ENCODE measurements at places on chromosomes 11 and 22.

- no peak for DNase-seq
These were observed 29.3 kb downstream of the TUG1 start for GRCh38 chr22:30998329-30998728.

GRCh38 chr11:117946156-117946841, 17.1 kb upstream of the TMPRSS13 start:
- DNase-seq = no peak

- no peak for DNase-seq
These were observed 27.0 kb upstream of the MOB2 start for GRCh38 chr11:1513326-1514296.

DNA sequence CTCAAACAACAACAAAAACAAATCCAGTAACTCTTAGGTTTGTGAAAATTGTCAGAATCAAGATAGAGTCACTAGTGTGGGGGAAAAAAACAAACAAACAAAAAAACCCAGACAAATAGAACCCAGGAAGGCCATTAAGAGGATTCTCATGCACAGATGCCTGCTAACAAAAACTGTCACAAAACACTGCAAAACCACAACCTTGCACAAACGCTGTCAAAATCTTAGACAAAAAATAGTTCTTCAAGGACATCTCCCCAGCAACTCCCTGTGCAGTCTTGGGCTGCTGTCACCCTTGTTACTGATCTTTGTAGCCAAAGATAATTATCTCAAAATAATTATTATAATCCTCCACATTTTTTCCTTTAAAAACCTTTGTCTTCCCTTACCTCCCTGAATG, 4.6 kb upstream of the ZBED5 start:
- DNase-seq = no peak

DNA sequence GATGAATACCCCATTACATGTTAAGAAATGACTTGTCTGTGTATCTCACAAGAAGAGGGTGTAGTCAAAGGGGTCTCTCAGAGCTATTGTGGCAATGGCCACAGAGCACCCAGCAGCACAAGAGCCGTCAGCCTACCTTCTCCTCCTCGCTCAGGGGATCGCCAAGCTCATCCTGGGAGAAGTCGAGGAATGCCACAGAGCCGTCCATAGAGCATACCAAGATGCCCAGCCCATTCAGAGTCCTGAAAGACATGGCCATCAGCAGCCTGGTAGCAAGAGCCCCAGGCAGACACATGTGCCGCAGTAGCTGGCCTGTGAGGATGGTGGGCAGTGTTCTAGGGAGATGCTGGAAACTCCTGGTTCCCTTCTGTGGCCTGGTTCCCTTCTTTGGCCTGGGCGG, 44.0 kb downstream of the HIRA start:
- no peak for DNase-seq

GRCh38 chr11:116928845-116929244, 91.4 kb upstream of the APOA1 start:
- no peak for DNase-seq

DNA sequence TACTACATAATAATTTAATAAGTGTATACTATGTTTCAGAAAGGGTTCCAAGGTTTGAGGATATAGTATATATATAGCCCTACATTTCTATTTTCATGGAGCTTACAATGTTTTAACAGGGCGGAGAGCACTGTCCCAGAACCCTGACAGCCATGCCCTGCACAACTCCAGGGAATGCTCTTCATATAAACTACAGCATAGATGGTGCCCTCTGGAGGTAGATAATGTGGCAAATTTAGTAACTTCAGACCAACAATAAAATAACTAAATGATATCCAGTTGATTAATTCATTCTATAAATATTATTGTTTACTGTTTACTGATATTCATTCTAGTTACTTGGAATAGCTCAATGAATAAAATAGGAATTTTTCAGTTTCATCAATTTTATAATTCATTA, 693.7 kb upstream of the CCDC179 start:
- no peak for DNase-seq

- no peak for DNase-seq
These were observed 71.8 kb upstream of the TP53I11 start for GRCh38 chr11:45022294-45023064.

DNA sequence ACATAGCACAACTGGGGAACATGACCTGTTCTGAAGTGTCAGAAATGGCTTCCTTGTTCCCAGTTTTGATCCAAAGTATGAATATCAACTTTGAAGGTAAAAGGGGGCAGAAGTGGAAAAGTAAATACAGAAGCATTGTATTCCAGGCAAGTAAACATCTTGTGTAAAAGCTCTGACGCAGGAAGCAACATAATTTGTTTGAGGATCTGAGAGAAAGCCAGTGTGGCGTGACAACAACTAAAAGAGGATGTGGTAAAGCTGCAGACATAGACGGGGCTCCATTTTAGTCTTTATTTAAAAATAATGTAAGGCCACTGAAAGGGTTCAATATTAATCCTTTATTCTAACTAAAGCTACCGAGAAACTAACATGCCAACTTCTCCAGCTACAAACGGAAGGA, 310.2 kb downstream of the DLG2 start:
- no peak for DNase-seq

- DNase-seq = no peak
These were observed 130.9 kb upstream of the CCDC179 start for GRCh38 chr11:22991196-22991595.

DNA sequence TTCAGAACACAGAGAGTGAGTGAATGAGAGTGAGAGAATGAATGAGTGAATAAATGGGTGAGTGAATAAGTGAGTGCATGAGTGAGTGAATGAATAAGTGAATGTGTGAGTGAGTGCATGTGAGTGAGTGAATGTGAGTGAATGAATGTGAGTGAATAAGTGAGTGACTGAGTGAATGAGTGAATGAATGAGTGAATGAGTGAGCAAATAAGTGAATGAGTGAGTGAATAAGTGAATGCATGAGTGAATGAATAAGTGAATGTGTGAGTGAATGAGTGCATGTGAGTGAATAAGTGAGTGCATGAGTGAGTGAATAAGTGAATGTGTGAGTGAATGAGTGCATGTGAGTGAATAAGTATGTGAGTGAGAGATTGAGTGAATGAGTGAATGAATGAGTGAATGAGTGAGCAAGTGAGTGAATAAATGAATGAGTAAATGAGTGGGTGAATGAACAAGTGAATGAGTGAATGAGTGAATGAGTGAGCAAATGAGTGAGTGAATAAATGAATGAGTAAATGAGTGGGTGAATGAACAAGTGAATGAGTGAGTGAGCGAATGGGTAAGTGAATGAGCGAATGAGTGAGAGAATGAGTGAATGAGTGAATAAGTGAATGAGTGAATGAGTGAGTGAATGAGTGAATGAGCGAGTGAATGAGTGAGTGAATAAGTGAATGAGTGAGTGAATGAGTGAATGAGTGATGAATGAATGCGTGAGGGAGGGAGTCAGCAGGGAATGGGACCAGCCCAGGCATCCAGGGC, 21.3 kb upstream of the MUC5B start:
- DNase-seq = no peak

DNA sequence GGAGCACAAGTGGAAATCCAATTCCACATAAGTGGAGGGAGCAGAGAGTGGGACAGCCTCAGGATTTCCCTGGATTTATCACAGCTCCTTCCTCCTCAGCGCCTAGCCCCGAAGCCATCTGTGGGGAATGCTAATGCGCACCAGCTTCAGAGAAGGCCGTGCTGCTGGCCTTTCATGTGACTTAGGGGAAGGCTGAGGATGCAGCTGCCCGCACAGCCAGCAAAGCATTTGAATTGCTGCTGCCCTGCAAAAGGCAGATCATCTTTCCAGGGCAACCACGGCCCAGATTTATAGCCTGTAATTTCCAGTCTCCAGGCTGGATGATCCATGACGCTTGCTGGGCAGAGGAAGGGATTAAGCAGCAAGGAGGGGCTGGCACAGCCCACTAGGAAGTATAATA, 29.9 kb downstream of the SYN3 start:
- no peak for DNase-seq

GRCh38 chr22:30265131-30265720, 1.4 kb downstream of the OSM start:
- DNase-seq = no peak

GRCh38 chr11:75462117-75462653, 29.2 kb upstream of the KLHL35 start:
- DNase-seq = no peak

- DNase-seq = no peak
These were observed 35.1 kb upstream of the SUSD2 start for GRCh38 chr22:24146194-24146616.

GRCh38 chr11:128497061-128497775, 90.1 kb downstream of the ETS1 start:
- no peak for DNase-seq

GRCh38 chr11:60657888-60658287, 41.5 kb upstream of the MS4A8 start:
- DNase-seq = no peak

DNA sequence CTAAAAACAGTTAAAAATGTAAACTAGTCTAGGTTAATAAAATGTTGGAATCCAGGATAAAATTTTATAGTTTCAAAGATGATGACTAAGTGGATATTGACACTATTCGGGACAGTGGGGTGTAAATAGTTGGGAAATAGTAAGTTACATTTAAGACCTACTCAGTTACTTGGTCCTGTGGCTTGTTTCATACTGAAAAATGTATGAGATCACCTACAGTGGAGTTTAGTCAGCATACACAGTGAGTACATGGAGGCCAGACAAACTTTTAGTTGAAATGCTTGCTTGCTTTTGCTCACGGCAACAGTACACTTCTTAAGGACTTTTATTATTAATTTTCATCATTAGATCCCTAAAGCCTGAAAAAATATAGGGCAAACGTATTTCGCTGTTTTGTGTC, 16.1 kb downstream of the TRIM22 start:
- DNase-seq = no peak

GRCh38 chr22:19732403-19733113, 9.2 kb downstream of the GP1BB start:
- DNase-seq = no peak

DNA sequence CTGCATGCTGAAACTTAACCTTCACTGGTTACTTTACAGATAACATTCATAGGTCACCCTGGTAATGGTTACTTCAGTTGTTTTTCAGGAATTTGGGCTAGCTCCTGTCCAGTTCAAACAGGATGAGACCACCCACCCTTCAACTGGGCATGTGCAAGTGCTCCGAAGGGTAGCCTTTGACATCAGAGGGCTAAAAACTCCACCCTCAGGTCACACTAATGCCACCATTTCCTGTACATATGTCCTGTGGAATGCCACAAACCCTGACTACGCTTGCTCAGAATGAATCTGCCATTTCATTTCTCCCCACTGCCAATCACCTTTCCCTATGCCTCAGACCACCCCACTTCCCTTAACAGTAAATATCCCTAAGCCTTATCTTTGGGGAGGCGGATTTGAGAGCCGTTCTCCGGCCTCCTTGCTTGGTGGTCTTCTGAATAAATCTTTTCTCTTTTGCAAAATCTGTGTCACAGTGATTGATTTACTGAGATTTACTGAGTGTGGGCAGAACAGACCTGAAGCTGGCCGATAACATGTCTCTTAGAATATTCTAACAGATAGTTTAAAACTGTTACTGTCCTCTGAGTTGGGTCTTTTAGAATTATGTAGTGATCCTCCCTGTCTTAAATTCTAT, 25.4 kb upstream of the FXYD2 start:
- no peak for DNase-seq

GRCh38 chr11:31720225-31720624, 90.9 kb downstream of the PAX6 start:
- DNase-seq = no peak

- DNase-seq = no peak
These were observed 8.5 kb downstream of the ACAD8 start for GRCh38 chr11:134261626-134262488.

DNA sequence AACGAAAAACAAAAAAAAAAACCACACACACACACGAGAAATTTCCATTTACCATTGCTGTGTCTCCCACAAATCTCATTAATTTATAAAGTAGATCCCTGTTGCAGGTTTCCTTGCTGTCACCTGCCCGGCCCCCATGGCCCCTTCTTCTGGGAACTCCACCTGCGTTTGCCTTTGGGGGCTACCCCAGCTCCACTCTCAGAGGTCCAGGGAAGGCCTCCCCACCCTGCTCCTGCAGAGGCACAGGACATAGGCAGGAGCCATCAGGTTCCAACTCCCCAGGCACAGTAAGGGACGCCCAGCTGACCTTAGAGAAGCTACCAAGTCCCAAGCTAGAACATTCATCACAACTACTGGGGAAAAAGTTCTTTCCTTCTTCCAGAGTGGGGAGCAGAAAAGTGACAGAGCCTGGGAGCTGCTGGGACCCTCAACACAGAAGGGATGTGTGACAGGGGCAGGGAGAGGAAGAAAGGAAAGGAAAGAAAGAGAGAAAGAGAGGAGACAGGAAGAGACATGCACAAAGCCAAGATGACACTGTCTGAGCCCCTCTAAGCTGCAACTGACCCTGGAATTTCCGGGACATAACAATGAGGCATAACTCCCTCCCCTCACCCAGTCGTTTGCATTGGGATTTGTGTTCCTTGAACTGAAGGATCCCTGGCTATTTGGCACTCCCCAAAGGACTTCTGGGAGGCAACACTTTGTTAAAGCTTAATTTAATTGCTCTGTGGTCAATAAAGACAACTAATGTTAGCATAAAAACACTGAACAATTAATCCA, 175.7 kb downstream of the SHANK2 start:
- DNase-seq = no peak

- DNase-seq = peak; percentile 38
These were observed 482 bp downstream of the DDX17 start for GRCh38 chr22:38505541-38506117.

GRCh38 chr11:21988477-21988876, 204.4 kb upstream of the ANO5 start:
- DNase-seq = no peak

GRCh38 chr22:36580846-36581245, 51.9 kb upstream of the EIF3D start:
- no peak for DNase-seq

GRCh38 chr11:130602641-130603334, 154.3 kb downstream of the ADAMTS15 start:
- no peak for DNase-seq

GRCh38 chr11:71244116-71244810, 8.1 kb downstream of the SHANK2 start:
- no peak for DNase-seq

DNA sequence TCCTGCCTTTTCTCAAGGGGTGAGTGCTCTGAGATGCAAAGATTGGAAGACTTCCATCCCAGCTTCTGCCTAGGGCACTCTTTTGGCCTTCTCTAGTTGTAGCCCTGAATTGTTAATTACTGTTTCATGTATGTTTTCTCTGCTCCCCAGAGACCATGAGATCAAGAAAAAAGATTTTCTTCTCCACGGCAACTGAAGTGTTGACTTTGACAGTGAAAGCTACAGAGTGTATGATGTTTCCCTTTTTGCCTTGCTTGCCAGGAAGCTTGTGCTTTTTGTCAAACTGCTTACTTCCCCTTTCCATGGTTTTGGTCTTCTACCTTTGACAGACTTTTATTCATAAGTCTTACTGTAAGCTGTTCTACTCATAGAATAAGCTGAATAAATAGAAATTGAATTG, 23.3 kb upstream of the EIF3D start:
- DNase-seq = no peak

DNA sequence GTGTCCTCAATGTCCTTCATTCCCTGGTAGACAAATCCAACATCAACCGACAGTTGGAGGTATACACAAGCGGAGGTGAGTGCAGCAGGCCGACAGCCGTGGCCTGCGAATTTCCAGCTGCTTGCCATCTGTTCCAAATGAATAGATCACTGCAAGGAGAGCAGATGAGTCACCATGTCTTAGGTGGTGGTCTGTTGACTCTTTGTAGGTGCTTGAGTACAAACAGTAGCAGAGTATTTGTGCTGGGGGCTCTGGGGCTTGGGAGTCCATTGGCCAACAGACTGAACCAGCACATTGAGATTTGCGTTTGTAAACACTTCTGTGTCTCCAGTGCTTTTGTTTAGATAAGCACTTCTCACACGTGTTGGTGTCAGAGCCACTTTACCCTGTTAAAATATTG, 21.1 kb downstream of the EIF3L start:
- DNase-seq = no peak
